ENCODE measurements at places on chromosomes 12 and 14. TPM values are rescaled to one million over a fixed set of nuclear protein-coding genes. Genes with fewer than 3 reads are reported as not detected.

The RPGRIP1 gene
- total RNA-seq, result not detected

The CYP27B1 gene
- total RNA-seq, result 0.80 TPM

The AGAP2 gene
- 0.36 TPM for total RNA-seq

The OR4Q2 gene
- not detected for total RNA-seq

The NTS gene
- not detected for total RNA-seq

The BEGAIN gene
- 0.22 TPM for total RNA-seq

The C12orf43 gene
- 22.3 TPM for total RNA-seq

The TDG gene
- total RNA-seq, result 46.0 TPM

Measured in thoracic aorta endothelial cell (primary cell).